ENCODE measurements at places on chromosomes 2 and 18.

GRCh38 chr18:66833646-66834045 lies 229.8 kb upstream of the CDH19 start:
- no peak for DNase-seq

DNA sequence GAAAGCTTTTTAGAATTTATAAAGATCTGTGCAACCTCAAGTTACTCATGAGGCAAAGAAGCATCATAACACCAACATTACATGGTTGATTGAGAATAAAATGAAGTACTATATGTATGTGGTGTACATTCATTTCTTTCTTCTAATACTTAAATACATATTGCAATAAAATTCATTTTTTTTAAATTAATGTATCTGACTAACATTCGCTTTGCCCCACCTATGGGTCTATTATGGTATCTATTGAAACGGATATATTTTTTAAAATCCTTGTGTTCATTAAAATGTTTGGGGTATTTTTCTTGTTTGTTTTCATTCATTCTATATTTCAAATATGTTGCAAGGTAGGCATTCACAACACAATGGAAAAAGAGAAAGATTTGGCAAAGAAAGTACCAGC lies 237.5 kb downstream of the DSEL start:
- no peak for DNase-seq

- DNase-seq: no peak
These were observed 139.0 kb downstream of the UXS1 start for GRCh38 chr2:106054880-106055655.

- DNase-seq: peak; percentile 84
These were observed at the start of gene EML4 for GRCh38 chr2:42169100-42169873. TSS of gene EML4 (plus strand) at chr2:42169353. CDS start at chr2:42169612, 259 bp downstream.

GRCh38 chr2:136008205-136008865 lies 22.9 kb upstream of the DARS1 start:
- DNase-seq: no peak

DNA sequence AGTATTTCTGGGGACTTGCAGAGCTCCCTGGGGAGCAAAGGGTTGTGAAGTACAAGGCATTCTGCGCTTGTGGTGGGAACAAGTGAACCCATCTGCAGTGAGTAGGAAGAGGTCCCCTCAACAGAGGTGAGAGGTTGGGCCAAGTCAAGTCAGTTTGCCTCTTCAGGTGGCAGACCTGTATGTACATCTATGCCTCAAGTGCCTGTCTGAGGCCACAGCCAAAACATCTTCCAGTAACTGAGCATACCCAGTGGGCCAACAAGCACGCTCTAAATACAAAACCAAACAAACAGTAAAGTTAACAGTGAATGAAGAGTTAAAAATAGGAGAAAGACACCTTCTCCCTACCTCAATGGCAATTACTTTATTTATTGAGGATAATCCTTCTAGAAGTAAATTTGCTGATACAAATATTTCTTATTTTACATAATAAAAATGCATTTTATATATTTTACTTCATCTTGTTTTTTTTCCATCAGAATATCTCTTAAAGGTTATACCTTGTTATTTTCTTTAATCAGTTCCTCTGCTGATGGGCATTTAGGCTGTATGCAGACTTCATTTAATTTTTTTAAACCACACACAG lies 2.5 kb downstream of the GYPC start:
- no peak for DNase-seq

DNA sequence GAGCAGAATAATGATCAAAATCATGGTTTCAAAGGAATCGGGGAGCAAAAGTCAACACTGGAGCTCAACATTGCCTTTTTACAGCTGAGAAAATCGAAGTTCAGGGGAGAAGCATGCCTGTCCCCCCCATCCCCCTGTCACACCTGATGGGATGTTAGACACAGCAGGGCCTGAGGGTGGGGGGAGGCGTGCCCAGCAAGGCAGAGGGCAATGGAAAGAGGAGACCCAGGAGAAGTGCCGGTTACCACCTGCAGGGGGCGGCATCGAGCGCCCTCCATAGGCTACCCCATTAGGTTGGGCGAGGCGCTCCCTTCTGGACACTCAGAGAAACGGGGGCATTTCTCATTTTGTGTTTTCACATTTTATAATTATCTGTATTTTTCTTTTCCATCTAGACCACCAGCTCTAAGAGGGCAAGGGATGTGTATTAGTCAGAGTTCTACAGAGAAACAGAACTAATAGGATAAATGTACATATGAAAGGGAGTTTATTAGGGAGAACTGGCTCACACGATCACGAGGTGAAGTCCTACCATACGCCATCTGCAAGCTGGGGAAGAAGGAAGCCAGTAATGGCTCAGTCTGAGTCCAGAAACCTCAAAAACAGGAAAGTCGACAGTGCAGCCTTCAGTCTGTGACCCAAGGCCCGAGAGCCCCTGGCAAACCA lies 271.3 kb downstream of the LRATD1 start:
- DNase-seq: peak; percentile 13

DNA sequence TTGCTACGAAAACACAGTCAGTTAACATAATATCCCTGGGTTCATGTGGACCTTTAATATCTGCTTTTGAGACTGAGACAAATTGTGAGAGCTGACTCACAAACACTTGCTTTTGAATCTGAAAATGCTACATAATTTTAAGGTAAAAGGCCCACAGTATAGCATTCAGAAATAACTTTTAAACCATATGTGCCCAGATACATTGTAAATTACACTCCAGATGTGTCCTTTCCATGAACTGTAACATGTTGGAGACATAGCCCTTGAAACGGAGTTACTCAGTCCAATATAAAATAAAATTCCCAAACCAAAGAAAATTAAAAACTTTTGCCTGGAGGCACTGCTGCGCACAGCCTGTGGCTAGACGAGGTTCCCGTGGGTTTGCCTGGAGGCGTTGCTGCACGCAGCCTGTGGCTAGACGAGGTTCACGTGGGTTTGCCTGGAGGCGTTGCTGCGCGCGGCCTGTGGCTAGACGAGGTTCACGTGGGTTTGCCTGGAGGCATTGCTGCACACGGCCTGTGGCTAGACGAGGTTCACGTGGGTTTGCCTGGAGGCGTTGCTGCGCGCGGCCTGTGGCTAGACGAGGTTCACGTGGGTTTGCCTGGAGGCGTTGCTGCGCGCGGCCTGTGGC lies 131.9 kb upstream of the ALKAL2 start:
- peak; percentile 30 for DNase-seq

- no peak for DNase-seq
These were observed 104.2 kb upstream of the MYCN start for GRCh38 chr2:15835991-15836688.

DNA sequence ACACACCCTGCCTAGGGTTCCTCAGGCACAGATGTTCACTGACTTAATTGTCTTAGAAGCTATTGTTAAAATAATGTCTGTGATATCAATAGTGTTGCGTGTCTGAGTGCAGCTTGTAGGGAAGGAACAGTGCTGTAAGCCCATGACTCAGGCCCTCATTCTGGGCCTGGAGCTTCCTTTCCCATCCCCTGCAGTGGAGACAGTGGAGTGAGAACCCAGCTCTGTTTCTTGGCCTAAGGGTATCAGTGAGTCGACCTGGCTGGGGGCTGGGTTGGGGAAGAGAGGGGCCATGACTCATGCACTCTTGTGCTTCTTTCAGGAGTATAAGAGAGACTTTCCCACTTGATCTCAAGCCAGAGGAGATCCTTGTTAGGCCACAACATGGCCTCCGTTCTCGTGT lies 106.8 kb downstream of the HRH4 start:
- no peak for DNase-seq

- no peak for DNase-seq
These were observed 2.1 kb downstream of the DNAH7 start for GRCh38 chr2:196066291-196067087.

- DNase-seq: no peak
These were observed 3.6 kb upstream of the ACTG2 start for GRCh38 chr2:73889206-73889605.

- DNase-seq: no peak
These were observed 159.1 kb downstream of the DOCK10 start for GRCh38 chr2:224883172-224883516.

GRCh38 chr18:13252686-13253410 lies 34.3 kb downstream of the LDLRAD4 start:
- DNase-seq: no peak

GRCh38 chr2:112728029-112728362 lies 7.2 kb downstream of the NT5DC4 start:
- DNase-seq: no peak

DNA sequence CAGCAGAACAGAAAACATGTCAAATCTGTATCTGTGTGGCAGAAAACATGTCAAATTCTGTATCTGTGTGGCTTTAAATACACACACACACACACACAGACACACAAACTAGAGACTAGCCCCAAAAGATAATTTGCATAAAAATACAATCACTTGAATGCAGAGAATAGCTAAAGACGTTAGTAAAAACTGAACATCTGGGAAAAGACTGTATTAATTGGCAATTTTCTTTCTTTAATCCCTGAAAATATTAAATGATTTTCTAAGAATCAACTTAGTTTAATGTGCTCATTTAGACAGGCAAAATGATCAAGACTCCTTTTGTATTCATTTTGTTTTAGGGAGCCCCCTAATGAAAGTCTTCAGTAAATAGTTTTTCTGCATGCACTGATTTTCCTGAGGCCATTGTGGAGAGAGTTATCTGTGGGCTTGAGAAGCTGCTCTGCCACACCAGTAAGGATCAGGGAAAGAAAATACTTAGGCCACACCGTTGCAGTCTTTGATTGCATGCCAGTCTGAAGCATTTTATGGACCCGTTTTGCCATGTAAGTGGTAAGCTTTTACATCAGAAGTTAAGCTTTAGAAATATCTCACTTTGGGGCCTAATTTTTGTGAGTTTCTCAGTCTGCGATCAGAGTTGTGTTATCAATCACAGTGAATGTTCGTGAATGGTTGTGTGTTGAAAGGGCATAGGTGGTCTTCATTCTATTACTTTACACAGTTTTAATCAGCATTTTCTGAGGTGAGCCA lies 2.2 kb downstream of the SPATS2L start:
- no peak for DNase-seq

GRCh38 chr2:205510345-205510744 lies 172.0 kb upstream of the NRP2 start:
- DNase-seq: no peak

DNA sequence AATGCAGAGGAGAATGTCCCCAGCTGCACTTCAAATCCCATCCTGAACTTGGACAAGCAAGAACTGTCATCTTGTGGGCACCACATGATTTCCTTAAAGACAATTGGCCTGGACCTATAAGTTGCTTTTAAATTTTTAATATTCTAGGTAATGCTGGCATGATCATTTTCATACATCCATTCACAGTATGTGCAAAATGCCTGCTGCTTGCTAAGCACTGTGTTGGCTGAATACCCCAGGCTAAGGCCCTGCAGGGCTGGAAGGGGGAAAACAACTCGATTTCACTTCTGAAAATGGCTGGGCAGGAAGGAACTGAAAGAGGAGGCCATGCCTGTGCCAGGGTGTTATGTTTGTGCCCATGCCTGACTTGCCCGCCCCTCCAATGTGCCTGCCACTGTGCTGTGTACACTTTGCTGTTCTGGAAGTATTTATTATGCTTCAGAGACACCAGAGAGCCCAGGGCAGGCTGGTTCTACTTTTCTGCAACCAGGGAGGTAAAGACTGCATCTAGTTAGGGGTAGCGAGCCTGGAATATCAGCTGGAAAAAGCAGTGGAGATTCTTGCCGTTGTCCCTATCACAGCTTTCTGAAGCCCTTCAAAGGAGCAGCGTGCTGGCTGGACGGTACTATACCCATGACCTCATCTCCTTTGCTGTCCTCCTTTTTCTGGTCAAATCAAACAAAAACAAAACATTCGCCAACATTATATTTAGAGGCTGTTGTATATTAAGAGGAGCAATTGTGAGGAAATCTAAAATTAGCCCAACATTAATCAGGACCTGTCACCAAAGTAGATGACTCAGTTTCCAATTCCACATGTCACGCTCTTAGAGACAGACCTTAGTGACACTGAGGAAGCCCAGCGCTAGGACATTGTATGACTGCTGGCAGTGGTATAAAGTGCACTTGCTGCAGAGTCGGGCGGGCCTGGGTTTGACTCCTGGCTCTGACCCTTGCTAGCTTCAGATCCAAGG lies 158.1 kb downstream of the DDX1 start:
- DNase-seq: no peak

DNA sequence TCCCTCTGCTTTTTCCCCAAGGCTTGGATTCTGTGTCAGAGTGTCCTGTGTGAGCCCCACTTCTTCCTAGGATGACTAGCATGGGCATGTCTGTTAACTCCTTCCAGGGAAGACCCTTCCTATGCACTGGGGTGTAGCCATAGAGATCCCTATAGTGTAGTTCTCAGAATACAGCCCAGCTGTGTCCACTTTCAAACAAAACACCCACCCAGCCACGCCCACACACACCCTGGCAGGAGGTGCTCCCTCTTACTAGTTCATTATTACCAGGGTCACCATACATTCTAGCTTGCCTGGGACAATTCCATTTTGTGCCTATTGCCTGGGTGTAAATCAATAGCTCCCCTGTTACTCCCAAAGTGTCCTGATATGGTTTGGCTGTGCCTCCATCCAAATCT lies 195.6 kb downstream of the MYCN start:
- DNase-seq: no peak

DNA sequence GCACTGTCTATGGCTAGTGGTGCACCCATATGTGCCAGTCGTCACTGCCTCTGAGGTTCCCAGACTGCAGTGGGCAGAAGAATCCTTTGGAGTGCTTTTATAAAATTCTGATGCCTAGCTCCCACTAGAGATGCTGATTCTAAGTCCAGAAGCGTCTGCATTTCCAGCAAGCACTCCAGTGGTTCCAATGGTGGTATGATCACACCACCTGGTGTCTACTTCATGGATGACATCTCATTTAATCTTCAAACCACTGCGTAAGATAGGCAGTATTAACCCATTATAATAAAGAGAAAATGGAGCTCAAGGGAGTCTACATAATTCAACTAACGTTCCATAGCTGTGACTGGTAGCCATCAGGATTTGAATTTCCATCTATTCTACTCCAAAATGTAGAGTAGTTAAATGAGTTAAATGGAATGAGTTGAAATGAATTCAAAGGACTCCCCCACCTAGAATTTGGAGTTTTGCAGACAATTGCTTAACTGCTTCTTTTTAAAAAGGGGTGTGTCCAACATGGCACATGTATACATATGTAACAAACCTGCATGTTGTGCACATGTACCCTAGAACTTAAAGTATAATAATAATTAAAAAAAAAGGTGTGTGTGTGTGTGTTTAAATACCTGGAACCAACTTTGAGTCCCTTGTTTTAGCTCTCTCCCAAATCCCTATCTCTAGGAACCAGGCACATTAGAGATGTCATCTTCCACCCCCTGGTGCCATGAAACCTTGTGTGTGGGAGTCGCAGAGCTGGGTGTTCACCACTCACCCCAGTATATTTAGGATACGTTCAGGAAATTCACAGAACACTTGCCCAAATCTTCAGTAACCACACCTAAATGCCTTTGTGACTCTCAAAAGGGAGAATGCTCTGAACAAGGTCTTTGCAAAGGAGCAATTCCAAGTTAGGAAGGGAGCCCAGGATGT lies 14.1 kb downstream of the LAMA3 start:
- DNase-seq: no peak
